ENCODE measurements at places on chromosomes 3 and 15.

DNA sequence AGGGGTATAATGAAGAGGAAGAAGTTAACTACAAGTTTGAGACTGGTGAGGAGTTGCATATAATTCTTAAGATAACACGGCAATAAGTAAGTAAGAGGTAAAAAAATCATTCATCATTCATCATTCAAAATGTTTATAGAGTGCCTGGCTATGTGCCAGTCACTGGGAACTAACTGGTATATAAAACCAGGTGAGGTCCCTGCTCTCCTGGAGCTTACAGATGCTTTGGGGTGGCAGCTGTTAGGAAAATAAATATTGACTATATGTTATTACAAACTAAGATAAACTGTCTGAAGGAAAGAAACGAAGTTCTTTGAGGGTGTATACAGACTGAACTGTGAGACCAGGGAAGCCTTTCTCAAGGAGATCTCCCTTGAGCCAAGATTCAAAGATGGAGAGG, 2.9 kb downstream of the CASR start:
- no peak for DNase-seq

GRCh38 chr3:72891053-72891855, 3.4 kb downstream of the GXYLT2 start:
- no peak for DNase-seq

DNA sequence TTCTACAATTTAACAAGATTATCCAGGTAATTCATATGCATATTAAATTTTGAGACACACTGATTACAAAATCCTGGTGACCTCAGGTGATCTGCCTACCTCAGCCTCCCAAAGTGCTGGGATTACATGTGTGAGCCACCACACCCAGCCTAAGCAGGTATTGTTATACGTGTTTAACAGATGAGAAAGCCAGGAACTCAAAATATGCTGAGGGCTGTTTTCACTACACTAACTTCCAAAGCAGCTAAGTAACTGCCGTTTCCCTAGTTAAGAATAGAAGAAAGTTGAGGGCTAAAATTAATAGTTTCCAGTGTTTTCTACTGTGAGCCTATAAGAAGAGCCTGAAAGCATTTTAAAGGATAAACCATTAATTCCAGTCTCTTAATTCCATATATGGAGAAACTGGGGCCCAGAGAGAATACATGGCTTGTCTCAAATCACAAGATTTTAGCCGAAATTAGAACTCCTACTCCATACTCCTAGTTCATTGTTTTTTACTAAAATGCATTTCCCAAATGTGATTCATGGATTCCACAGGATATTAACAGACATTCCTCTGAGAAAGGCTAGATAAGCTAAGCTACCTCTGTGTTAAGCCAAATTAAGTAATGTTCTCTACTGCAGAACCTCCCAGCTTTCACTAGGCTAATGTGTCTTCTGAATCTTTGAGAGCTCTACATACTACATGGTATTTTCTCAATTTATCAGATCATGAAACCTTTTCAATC, 17.0 kb upstream of the AVEN start:
- DNase-seq: no peak

GRCh38 chr3:80238152-80238551, 470.4 kb upstream of the ROBO1 start:
- no peak for DNase-seq

DNA sequence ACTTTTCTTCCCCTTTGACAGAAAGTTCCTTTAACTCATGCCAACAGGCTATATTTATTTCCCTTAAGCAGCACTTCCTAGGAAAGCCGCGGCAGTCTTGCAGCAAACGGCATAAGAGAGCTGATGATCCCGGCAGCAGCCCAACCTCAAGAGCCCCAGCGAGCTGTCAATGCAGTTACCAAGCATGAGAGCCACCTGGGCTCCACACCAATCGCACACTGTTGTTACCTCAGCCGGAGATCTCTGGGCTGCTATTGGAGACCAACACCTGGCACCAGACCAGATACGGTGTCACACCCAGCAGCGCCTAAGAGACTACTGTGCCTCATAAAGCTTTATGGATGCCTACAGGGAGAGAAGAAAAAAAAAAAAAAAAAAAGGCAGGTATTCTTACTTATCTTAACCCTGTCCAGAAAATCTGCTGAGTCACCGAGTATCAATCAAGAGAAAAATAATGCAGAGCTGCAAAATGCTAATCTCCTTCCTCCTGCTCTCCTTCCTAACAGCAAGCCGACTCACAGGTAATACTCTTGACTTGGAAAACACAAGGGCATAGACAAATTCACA, 11.7 kb downstream of the ABCC5 start:
- DNase-seq: no peak

DNA sequence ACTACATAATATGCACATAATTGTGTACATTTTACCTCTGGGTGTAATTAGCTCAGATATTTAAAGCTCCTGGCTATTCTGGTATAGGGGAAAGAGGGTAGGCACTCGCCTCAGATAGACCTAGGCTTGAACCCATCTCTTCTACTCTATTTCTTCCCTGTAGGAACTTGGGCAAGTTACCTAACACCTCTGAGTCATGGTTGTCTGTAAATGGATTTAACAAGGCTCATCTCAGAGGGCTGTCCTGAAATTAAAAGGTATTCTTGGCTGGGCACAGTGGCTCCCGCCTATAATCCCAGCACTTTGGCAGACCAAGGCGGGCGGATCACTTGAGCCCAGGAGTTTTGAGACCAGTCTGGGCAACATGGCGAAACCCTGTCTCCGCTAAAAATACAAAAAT, 30.7 kb downstream of the NANOGP8 start:
- no peak for DNase-seq

DNA sequence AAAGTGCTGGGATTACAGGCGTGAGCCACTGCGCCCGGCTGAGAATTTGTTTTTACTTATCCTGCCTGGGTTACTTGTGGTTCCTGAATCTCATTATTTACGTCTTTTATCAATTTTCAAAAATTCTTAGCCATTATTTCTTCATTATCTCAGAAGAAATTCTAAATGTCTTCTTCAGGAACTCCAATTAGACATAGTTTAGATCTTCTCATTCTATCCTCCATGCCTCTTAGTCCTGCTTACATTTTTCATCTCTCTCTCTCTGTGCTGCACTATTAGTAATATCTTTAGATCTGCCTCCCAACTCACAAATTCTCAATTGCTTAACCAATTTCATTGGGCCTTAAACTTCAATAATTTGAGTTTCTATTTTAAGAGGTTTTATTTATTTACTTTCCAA, 124.4 kb upstream of the MRPS22 start:
- no peak for DNase-seq

GRCh38 chr3:9590282-9590791, 36.7 kb upstream of the LHFPL4 start:
- DNase-seq: no peak

DNA sequence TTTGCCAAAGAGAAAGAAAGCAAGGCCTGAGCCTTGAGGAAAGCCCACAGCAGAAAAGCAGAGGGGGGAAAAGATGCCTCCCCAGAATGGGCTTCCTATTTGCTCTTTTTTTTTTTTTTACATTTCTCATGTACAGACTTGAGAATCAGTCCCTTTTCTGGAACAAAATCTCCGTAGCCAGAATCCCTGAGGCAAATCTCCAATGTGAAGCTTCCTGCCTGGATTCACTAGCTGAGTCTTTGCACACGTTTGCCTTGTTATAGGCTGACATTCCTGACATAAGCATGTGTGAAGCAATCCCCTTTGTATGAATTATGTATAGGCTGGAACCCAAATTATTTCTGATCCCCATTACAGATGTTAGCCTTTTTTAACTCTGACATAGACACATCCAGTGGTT, 52.2 kb upstream of the ACTL6A start:
- no peak for DNase-seq

- no peak for DNase-seq
These were observed 696.3 kb downstream of the NR2F2 start for GRCh38 chr15:97026781-97027180.

DNA sequence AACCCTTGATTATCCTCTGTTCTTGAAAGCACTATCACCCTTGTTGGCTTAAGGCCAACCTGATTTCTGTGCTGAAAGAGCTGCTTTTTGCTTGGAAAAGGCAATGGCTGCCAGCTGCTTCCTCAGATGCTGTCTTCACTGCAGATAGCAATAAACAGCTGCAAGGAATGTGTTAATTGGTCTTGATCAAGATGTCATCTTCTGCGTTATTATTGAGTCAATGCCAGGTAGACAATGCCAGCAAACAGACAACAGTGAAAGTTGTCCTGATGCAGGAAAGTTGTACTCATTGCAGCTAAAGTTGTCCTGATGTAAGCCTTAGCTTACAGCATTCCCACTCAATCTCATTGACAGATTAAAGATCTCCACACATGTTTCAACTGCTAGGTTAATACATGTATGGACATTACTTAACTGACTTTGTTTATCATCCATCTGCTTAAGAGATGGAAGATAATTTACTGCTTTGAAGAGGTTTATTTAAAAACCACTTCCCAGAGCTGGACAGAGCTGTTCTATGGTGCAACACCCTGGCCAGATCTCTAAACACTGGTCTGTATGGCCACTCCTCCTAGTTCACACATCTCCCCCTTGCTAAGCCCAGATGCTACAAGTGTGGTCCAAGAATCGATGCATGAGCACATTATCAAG, 251.0 kb upstream of the MCTP2 start:
- DNase-seq: no peak

DNA sequence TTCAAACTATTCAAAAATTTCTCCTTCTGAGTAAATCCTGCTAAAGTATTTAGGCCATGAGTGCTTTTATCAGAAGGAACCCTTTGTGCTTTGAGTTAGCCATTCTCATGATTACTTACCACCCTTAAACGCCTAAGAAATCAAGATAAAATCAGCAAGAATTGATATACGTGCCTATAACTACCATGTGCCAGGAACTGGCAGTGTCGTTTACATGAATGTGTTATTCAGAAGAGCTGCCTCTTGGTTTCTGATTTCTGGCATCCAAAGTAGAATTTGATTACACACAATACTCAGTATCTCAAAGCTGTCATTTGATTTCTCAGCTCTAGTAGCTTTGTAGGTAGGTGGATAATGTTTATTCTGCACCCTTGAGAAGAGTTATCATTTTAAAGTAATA, 351.3 kb upstream of the CCDC54 start:
- DNase-seq: no peak

- DNase-seq: no peak
These were observed 8.0 kb downstream of the CDAN1 start for GRCh38 chr15:42728972-42729371.

- DNase-seq: no peak
These were observed 15.9 kb downstream of the COMMD2 start for GRCh38 chr3:149736175-149736952.

DNA sequence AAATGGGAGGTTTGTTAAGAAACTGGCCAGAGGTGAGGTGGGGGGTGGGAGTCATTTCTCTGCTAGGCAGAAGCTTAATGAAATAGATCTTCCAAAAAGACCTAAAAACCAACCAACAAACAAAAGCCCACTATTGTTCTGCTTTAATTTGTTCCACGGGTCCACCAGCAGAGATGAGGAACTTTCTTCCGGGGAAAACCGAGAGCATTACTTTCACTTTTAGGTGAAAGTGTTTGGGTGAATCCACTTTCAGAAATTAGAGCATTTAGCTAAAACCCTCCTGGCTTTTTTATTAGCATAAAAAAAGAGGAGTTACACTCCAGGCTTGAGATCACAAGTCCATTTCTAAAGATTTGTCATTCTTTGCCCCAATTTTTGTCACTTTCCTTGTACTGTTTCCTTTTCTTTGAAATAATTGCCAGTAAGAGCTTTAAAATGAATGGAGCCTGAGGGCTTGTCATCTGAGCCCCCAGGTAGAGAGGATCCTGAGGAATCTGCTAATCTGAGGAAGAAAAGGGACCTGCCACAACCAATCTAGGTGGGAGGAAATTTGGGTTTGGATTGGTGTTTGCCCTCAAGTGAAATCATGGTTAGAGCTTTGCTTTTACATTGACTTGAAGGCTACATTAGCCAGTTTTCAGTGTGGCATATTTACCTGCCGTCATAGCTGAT, 667.6 kb downstream of the NAALADL2 start:
- no peak for DNase-seq

Data from chondrocyte (in vitro differentiated cells).